Right ventricle myocardium inferior (tissue), 1 donor: ENCODE measurements at places on chromosomes 2 and 18. TPM values are rescaled to one million over a fixed set of nuclear protein-coding genes. Genes with fewer than 3 reads are reported as not detected.

DNA sequence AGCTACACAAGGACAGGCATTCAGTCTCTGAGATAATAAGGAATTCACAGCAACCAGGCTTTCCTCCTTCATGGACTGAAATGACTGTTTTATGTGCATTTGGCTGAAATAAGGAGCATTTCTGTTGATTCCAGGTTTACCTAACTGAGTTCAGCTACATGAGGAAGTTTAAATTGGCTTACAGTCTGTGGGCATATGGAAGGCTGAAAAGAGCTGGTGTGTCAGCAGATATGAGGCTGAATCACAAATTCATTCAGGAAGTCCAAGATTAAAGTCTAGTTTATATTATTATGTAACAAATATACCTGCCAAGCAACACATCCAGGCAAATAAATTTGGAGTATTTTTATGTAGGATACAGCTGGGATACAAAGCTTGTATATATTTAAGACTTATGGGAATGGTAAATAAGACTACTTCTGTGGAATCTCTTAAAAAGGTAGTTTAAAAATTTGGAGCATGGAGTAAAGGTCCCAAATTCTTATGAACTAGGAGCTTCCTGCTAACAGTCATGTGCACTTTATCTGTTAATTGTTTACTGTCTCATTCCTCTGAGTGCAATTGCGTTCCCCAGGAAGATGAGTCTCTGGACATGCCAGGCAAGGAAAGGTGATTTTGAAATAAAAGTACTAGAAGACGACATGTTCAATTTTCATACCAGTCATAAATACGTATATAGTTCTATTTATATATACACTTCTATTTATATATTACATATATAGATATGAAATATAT is 53.0 kb downstream of the ZC3H8 start:
- no peak for DNase-seq

GRCh38 chr18:49109565-49110251 is 158.9 kb upstream of the SMAD7 start:
- no peak for DNase-seq

- no peak for DNase-seq
Measured at GRCh38 chr18:58413667-58414628, 214.9 kb downstream of the ALPK2 start.

DNA sequence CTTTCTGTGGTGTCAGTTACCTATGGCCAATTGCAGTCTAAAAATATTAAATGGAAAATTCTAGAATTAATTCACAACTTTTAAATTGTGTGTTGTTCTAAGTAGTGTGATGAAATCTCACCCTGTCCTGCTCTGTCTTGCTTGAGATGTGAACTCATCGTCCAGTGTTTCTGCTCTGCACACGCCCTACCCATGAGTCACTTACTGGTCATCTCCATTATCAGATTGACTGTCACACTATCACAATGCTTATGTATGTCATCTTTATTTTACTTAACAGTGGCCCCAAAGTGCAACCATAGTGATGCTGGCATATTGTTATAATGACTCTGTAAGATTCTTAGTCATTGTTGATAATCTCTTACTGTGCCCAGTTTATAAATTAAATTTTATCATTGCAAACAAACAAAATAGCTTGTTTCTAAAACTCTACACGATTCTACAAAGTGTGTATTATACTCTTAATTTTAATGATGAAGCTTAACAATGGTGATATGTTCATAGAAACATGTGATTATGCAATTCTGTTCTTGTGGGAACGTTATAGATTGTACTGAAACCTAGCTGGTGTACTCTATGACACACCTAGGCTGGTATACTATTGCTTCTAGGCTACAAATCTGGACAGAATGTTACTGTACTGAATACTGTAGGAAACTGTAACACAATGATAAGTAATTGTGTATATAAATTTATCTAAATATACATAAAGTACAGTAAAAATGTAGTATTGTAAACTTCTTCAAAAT is 1086.8 kb upstream of the PIK3C3 start:
- DNase-seq: no peak

The PTPRN gene
- not detected for total RNA-seq
